Upper lobe of left lung (tissue), 6 donors: ENCODE measurements at places on chromosomes 5 and 9. TPM values are rescaled to one million over a fixed set of nuclear protein-coding genes. Genes with fewer than 3 reads are reported as not detected.

The FAM151B gene
- 5.2 TPM for total RNA-seq

The SEMA4D gene
- total RNA-seq, result 61.3 TPM

The CDK5RAP2 gene
- total RNA-seq, result 48.7 TPM

The ATG12 gene
- 34.6 TPM for total RNA-seq

The C9orf50 gene
- not detected for total RNA-seq

The SPINK6 gene
- not detected for total RNA-seq

The SLC36A3 gene
- total RNA-seq, result not detected

DNA sequence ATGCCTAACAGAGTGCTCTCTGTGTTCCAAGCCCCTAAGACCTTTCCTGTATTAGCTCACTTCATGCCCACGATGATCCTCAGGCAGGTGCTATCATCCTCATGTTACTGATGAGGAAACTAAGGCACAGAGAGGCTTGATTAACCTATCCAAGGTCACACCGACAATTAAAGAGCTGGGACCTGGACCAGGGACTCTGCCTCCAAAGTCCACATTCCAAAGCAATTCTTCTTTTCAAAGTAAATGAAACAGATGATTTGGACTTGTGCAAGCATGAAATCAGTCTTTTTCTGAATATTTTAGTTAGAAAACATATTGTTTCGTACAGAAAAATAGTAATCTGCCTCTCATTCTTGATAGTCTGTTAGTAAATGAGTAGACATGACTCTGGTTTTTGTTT lies 18.1 kb upstream of the RASEF start:
- DNase-seq, result no peak
- H3K4me1 ChIP-seq, result no peaks in the 10 kb centered on the region
- H3K27ac ChIP-seq, result no peak overlapping the region
- no peaks in the 10 kb centered on the region for H3K36me3 ChIP-seq

GRCh38 chr5:138719811-138720210 lies 33.4 kb upstream of the CTNNA1 start:
- peaks cover 10% of the 10 kb centered on the region for H3K4me1 ChIP-seq
- no peak overlapping the region for H3K27ac ChIP-seq
- no peak for DNase-seq
- H3K36me3 ChIP-seq, result no peaks in the 10 kb centered on the region
- H3K27me3 ChIP-seq, result no peaks in the 10 kb centered on the region
- H3K4me3 ChIP-seq, result no peak overlapping the region

- H3K4me3 ChIP-seq, result no peak overlapping the region
- no peak for DNase-seq
- peak overlapping the region; percentile 85 for H3K27ac ChIP-seq
Measured at GRCh38 chr5:39426051-39426745, 1.4 kb upstream of the DAB2 start.

DNA sequence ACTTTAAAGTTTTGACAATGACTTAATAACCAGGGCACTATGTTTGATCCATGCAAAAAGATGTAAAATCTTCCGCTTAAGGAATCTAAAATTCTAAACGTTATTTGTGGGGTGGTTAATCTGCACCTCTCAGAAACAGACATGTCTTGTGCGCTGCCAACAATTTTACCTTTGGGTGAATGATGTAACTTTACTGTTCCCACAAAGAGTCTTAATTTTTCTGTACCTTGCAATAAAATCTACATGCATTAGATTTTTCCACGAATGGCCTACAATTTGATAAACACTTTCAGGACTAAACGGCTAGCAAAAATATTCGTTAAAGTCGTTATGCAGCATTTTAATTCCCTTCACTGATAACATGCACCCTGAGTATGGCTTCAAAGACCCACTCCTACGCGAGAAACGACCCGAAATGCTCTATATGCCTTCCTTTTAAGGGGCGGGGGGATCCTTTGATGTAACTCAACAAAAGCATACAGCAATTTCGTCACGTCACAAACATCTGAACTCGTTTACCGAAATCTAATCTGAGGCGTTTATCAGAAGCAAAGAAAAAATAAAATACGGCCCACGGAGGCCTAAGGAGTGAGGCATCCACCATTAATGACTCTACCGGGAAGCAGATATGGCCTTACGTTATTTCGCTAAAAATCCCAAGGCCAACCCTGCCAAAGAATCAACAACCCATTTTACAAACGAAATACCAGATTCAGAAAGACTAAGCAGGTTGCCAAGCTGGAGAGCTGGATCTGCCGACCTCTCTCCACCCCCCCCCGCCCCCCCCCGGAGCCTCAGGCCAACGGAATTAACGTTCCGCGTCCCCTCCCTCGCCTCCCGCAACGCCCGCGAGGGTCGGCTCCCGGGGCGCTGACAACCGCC lies 621 bp downstream of the AK6 start:
- no peak for DNase-seq
- H3K27me3 ChIP-seq, result no peaks in the 10 kb centered on the region
- H3K27ac ChIP-seq, result peak overlapping the region; percentile 99
- peaks cover 26% of the 10 kb centered on the region for H3K4me1 ChIP-seq
- H3K36me3 ChIP-seq, result peaks cover 20% of the 10 kb centered on the region

- H3K36me3 ChIP-seq, result no peaks in the 10 kb centered on the region
- no peak for DNase-seq
- no peak overlapping the region for H3K4me3 ChIP-seq
- H3K4me1 ChIP-seq, result peaks cover 98% of the 10 kb centered on the region
Measured at GRCh38 chr9:131731644-131732043, 8.2 kb downstream of the RAPGEF1 start.

DNA sequence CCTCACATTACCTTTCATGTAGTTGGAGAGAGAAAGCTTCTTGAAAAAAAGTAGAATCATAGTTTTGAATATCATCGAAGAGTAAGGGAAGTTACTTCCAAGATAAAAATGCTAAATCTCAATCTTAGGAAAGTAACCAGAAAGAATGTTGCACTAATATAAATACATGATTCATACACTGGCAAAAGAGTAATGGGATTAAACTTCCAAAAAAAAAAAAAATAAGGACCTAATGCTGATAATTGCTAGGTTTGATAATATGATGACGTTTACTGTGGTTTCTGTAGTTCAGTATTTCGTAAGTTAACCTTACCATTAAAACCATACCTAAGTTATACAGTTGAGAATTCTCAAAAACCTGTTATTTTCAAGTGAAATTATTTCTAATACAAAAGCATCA lies 573.8 kb upstream of the CDH9 start:
- H3K4me1 ChIP-seq, result no peaks in the 10 kb centered on the region
- no peak overlapping the region for H3K4me3 ChIP-seq
- H3K27me3 ChIP-seq, result no peaks in the 10 kb centered on the region
- DNase-seq, result no peak
- no peaks in the 10 kb centered on the region for H3K36me3 ChIP-seq

DNA sequence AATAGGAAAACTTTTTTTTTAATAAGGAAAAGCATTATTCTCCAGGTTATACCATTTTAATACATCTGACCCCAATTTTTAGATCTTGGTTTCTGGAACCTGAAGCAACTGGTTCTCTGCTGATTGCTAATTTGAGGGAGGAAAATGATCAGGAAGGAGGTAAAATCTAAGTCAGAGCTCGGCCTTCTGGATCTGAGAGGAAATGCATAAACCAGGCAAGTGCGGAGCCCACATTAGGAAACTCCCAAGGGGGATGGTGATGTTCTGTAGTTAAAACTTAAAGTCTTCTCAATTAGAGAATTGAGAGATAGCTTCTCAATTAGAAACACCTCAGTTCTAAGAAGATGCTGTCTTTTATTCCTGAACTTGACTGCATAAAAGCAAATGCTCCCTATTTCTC lies 113.5 kb downstream of the TSSK1B start:
- H3K27me3 ChIP-seq, result no peaks in the 10 kb centered on the region
- no peak overlapping the region for H3K4me3 ChIP-seq
- no peaks in the 10 kb centered on the region for H3K36me3 ChIP-seq
- peaks cover 4% of the 10 kb centered on the region for H3K4me1 ChIP-seq
- DNase-seq, result no peak

- no peaks in the 10 kb centered on the region for H3K27me3 ChIP-seq
- DNase-seq, result no peak
- H3K27ac ChIP-seq, result no peak overlapping the region
- H3K36me3 ChIP-seq, result no peaks in the 10 kb centered on the region
Measured at GRCh38 chr5:153476767-153477166, 13.7 kb upstream of the GRIA1 start.

DNA sequence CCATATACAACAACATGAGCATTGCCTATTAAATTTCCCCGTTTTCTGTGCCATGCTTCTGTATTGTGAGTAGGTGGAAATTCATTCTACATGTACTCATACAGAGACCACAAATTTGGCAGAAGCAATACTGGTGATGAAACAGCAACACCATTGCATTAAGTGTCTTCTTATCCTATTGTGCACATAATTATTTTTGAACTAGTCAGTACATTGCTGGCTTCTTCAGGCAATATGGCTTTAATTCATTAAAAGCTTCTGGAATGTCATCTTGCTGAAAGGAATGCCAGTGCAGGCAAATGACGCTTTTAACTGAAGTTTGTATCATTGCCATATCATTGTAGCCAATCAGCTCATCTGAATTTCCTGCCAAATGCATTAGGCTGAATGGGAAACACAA lies 82.6 kb downstream of the KIAA1958 start:
- H3K27me3 ChIP-seq, result no peaks in the 10 kb centered on the region
- no peaks in the 10 kb centered on the region for H3K36me3 ChIP-seq
- no peak overlapping the region for H3K4me3 ChIP-seq
- H3K4me1 ChIP-seq, result no peaks in the 10 kb centered on the region
- DNase-seq, result no peak
- no peak overlapping the region for H3K27ac ChIP-seq

- peaks cover 21% of the 10 kb centered on the region for H3K4me1 ChIP-seq
- peaks cover 45% of the 10 kb centered on the region for H3K27me3 ChIP-seq
- no peaks in the 10 kb centered on the region for H3K36me3 ChIP-seq
- DNase-seq, result peak; percentile 64
- no peak overlapping the region for H3K4me3 ChIP-seq
Measured at GRCh38 chr5:123086376-123087055, 2.5 kb upstream of the PRDM6 start.

GRCh38 chr9:2059274-2059929 lies 44.3 kb downstream of the SMARCA2 start:
- no peaks in the 10 kb centered on the region for H3K4me1 ChIP-seq
- DNase-seq, result no peak
- no peak overlapping the region for H3K4me3 ChIP-seq
- H3K27me3 ChIP-seq, result no peaks in the 10 kb centered on the region
- H3K36me3 ChIP-seq, result peaks cover 12% of the 10 kb centered on the region
- no peak overlapping the region for H3K27ac ChIP-seq

- H3K27ac ChIP-seq, result no peak overlapping the region
- no peaks in the 10 kb centered on the region for H3K27me3 ChIP-seq
- no peak for DNase-seq
- H3K36me3 ChIP-seq, result no peaks in the 10 kb centered on the region
- no peak overlapping the region for H3K4me3 ChIP-seq
Measured at GRCh38 chr9:4962085-4962484, 23.0 kb upstream of the JAK2 start.

DNA sequence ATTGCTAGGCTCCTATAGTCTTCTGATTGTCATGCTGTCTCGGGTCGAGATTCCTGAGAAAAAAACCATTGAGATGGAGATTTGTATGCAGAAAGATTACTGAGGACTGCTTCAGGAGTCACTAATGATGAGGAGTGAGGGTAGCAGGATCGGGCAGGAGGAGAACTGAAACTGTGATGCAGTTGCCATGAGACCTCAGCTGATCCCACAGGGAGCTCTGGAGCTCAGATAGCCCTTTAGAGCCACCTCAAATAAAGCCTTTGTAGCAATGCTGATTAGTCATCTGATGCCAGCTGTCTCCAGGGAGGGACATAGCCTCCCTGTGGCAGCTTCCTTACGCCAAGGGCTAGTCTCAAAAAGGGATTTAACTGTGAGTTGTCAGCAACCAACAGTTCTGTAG lies 256.9 kb downstream of the DMAC1 start:
- H3K27ac ChIP-seq, result no peak overlapping the region
- H3K27me3 ChIP-seq, result no peaks in the 10 kb centered on the region
- no peak overlapping the region for H3K4me3 ChIP-seq
- no peak for DNase-seq
- no peaks in the 10 kb centered on the region for H3K4me1 ChIP-seq
- H3K36me3 ChIP-seq, result no peaks in the 10 kb centered on the region

DNA sequence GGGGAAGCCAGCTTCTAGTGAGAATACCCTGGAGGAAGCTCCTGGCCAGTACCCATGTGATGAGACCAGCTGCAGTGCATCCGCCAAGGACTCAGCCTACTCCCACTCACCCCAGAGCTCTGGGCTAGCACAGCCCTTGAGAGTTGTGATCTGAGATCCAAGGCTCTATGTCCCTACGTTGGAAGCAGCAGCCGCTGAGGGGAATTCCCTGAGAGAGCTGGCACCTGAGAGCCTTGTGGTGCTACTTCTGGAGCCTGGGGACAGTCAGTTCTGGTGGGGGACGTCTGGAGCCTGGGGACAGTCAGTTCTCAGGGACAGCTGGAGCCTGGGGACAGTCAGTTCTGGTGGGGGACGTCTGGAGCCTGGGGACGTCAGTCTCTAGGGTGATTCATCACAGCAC lies 39.2 kb downstream of the PDZD2 start:
- H3K27ac ChIP-seq, result no peak overlapping the region
- no peaks in the 10 kb centered on the region for H3K4me1 ChIP-seq
- H3K36me3 ChIP-seq, result no peaks in the 10 kb centered on the region
- no peak for DNase-seq
- no peaks in the 10 kb centered on the region for H3K27me3 ChIP-seq
- no peak overlapping the region for H3K4me3 ChIP-seq

GRCh38 chr5:58885260-58885659 lies 302.4 kb downstream of the RAB3C start:
- no peak for DNase-seq
- no peak overlapping the region for H3K4me3 ChIP-seq
- H3K36me3 ChIP-seq, result no peaks in the 10 kb centered on the region
- H3K4me1 ChIP-seq, result peaks cover 9% of the 10 kb centered on the region

DNA sequence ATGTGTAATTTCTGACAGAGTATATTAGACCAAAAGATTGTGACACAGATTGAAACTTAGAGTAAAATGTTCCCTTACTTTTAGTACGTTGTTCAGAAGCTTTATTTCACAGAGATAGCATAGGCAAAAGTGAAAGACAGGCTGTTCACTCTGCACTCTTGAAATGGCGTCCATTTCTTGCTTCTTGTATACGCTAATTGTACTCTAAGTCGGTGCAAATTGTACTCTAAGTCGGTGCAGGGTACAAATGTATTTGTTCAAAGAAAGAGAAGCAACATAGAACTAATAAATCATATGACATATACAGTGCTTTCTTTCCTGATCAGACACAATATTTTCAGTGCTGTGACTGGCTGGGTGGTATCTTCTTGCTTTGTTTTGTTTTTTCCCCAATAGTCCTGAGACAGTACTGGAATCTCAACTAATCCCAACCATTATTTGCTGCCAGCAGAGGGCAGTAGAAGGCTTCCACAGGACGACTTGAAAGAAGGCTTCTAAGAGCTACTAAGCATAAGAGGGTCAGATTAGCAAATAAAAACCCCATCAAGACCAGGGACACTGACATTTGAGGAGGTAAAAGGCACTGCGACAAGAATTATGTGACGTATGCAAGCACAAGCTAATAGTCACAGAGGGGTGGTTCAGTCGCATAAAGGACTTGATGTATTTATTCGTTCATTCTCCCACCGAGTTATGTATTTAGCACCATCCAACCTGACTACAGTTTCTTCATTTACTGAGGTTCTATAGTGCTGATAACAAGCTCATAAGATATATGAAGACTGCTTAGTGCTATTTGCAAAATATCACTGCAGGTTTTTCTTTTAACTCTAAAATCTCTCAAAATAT lies 831.8 kb downstream of the TAF11L14 start:
- no peak overlapping the region for H3K27ac ChIP-seq
- H3K4me1 ChIP-seq, result no peaks in the 10 kb centered on the region
- DNase-seq, result no peak
- H3K36me3 ChIP-seq, result no peaks in the 10 kb centered on the region
- no peak overlapping the region for H3K4me3 ChIP-seq
